ENCODE measurements at places on chromosomes 6 and 20.

DNA sequence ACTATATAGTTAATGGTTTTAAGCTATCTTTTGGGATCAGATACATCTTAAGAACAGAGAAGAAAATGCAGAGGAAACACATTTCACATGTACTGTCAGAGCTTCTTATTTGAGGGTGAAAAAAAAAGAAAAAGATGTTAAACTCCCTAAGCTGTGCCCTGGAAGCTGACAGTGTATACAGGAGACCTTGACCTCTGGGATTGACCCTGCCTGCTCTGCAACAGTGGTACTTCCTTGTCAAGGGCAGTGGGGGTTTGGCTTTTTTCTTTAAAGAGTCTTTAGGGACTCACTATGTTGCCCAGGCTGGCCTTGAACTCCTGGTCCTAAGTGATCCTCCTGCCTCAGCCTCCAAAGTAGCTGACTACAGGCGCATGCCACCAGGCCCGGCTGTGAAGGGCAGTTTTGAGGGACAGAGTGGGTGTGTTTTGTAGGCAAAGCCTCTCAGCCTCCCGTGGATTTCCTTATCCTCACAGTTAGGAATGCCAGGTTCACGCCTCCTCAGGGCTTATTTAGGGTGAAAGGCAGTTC lies 60.6 kb upstream of the SLC22A1 start:
- no peak for DNase-seq

DNA sequence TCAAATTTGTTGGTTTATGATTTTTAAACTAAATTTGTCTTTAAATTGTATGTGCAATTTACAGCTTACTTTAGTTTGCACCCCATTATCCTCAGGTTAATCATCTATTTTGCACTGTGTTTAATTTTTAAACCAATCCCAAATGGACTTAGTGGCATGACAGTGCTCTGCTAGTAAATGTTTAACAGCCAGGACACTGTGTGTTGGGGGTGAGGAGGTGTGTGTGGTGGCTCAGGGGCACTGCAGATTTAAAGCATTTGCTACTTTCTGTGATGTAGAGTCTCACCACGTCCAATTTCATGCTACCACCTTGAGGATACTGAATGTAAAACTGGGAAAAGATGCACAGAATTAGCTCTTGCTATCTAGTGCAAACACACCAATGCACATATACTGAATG lies 225.7 kb downstream of the HAO1 start:
- DNase-seq: peak; percentile 13

GRCh38 chr6:103617642-103618041 lies 1242.1 kb downstream of the HACE1 start:
- DNase-seq: no peak

DNA sequence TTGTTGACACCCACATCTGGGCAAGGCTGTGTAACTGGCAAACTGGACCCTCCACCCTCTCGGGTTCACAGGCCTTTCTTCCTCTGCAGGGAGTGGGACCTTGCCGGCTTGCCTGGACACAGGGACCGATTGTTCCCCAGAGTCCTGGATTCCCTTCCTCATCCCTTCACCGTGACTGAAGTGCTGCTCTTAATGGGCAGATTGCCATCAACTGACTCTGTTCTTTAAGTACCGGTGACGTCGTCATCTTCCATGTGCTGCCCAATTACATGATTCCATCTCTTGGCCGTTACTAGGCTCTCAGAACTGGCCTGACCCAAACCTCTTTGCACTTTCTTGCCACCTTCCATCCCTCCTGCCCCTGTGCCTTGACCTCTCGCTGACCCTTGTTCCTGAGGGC lies 85.4 kb downstream of the EYA4 start:
- DNase-seq: no peak

DNA sequence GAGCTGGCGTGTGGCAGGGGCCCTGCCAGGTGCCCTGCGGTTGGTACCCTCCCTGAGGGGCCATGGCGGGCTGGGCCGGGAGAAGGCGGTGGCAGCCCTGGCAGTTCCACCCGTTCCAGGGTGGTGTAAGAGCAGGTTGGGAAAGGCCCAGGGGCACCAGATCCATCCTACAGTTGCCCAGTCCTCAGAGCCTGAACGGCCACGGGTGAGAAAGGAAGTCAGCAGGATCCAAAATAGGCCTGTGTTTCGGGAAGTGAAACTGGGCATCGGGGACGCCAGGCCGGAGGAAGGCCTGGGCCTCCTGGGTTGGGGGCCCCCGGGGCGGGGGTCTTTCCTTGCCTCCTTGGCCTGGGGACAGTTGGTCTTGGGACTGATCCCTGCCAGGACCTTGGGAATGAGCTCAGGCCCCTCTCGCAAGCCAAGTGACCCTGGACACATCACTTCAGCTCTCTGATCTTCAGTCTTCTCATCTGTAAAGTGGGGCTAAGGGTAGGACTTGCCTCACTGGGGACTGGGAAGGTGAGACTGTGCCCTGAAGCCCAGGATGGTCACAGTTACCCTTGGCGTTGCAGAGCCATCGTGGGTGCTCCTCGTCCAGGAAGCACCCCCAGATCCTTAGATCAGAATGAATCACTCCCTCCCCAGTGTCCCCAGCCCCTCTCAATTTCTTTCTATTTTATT lies 18.1 kb upstream of the NOL4L start:
- DNase-seq: no peak

GRCh38 chr20:49982346-49983122 lies at the start of gene SNAI1:
Gene SNAI1 (plus strand): TSS chr20:49982980. CDS start chr20:49983060, 80 bp downstream.
- DNase-seq: peak; percentile 91

DNA sequence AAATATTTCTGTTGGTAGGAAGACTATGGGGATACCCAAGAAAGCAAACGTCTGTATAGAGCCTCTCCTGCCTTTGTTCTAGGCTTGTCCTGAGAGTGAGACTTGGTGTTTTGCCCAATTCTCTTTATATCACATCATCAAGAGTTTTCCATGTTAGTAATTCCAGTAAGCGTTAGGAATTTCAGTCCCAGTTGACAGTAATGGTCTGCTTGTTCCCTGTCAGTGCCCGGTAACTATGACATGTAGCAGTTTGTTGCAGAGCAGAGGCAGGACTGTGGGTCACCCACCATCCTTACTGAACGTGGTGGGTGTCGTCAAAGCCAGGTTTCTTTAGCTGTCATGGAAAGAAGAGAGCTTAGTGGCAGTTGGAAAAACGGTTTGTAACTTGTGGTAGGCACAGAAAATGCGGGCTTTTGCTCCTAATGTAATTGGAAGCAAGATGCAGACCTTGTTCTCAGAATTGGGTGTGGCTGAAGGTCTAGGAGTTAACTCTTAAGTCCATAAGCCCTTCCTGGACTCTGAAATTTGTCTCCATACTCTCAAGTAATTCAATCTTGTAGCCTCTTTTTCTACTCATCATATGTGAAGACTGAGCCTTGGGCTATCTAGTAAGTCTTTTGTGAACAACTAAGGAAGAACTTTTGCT lies 188.8 kb downstream of the TMEM242 start:
- no peak for DNase-seq

DNA sequence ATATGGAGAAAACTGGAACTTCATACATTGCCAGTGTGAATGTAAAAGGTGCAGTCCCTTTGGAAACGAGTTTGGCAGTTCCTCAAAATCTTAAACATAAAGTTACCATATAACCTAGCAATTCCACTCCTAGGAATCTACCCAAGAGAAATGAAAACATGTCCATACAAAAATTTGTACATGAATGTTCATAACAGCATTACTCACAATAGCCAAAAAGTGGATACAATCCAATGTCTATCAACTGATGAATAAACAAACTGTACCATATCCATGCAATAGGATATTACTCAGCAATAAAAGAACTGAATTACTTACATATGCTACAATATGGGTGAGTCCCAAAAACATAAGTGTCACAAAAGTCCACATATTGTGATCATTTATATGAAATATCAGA lies 48.7 kb upstream of the ERVFRD-1 start:
- DNase-seq: no peak

GRCh38 chr20:16514140-16514539 lies 59.1 kb downstream of the KIF16B start:
- DNase-seq: no peak

DNA sequence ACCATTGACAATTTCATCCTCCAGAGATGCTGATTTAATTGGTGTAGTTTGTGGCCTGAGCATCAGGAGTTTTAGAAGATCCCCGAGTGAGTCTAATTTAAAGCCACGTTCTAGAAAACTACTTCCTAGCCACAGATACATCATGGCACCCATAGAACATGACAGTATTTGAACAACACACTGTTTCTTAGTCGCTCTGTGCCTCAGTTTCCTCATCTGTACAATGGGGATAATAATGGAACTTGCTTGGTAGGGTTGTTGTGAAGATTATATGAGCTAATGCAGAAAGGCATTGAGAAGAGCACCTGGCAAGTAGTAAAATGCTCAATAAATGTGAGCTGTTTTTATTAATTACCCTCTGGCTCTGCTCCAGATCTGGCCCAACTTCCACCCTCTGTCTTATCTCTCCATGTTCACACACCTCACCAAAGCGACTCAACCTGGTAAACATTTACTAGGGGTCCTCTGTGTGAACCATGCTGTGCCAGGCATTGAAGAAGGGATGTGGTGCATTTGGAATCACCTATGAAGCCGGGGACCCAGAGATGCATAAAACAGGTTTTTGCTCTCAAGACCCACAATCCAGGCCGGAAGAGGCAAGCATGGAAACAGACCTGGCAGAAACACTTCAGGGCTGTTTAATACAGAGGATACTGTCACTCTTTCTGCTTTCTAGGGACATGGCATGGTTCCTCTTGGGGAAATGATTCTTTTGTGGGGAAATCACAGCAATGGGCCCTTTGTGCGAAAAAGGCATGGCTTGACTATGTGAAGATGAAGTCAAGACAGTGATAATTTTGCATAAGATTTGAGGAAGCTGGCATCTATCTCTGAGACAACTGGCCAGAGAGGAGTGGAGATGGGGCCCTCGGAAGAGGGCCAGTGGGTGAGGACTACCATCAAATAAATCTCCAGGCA lies 16.2 kb upstream of the MRPS18A start:
- no peak for DNase-seq

- DNase-seq: no peak
These were observed 406.1 kb upstream of the MARCKS start for GRCh38 chr6:113451049-113451448.

- peak; percentile 76 for DNase-seq
These were observed 676.5 kb downstream of the TENT5A start for GRCh38 chr6:81075974-81076373.

- no peak for DNase-seq
These were observed 37.7 kb downstream of the FOXO3 start for GRCh38 chr6:108598305-108598863.

DNA sequence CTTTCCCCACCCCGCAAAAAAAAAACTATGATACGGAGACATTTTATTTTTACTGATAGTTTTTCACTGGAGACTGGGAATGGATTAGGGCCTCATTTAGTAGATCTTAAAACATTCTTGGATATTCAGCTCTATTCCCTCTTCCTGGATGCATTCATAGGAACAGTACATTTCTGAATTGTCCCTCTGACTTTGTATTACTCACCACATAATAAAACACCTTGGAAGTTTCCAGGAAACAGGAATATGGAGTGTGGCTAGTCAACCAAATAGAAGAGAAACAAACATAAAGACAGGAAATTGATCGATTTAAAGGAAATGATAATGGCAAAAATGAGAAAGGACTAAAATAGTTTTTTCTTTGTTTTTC lies 147.7 kb downstream of the GPX5 start:
- no peak for DNase-seq

- no peak for DNase-seq
These were observed 107.1 kb downstream of the ARID1B start for GRCh38 chr6:156884306-156884705.

DNA sequence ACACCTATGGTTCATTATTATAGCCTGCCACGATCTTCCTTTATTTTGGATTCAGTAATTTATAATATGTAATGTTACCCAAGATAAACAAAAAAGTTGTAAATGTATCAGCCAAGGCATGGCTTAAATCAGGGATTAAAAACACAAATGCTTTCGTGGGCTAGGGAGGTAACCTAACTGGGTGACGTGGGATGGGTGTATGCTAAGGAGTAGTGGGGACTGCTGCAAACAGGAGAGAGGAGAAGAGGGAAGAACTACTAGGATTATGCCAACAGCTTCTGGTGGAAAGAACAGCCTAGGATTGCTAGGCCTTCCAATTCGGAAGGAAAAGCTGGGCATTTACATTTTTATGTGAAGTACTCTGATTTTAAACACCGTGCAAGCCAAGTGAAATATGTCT lies 244.8 kb upstream of the POU3F2 start:
- DNase-seq: no peak

DNA sequence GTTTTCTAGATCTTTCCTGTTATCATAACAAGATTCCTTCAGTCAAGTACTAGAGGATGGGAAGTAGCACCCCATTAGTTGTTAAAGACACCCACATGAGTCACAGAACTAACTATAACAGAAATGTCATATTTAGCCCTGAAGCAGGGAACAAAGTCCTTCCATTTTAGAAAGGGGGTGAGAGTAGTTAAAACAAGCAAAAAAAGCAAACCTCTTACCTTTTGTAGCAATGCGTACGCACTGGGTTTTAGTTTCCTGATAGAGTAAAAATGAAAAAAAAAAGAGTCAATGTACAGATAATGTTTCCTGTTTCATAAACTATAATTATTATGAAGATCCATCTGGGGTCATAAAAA lies 163.7 kb upstream of the THEMIS start:
- DNase-seq: no peak

- DNase-seq: no peak
These were observed 562.2 kb downstream of the KIF16B start for GRCh38 chr20:16011056-16011455.

DNA sequence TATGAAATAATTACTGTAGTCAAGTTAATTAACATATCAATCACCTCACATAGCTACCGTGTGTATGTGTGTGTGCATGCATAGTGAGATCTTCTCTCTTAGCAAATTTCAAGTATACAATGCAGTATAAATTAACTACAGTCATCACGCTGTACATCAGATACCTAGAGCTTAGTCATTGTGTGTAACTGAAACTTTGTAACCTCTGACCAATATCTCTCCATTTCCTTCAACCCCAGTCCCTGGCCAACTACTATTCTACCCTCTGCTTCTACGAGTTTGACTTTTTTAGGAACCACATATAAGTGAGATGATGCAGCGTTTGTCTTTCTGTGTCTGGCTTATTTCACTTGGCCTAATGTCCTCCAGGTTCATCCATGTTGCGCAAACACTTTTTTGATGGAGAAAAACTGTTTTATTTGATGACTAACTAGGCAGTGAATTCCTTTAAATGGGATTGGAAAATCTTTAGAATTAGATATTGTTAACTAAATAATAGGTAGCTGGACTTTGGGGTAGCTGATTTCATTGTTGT lies 459.5 kb downstream of the DHX35 start:
- DNase-seq: no peak

DNA sequence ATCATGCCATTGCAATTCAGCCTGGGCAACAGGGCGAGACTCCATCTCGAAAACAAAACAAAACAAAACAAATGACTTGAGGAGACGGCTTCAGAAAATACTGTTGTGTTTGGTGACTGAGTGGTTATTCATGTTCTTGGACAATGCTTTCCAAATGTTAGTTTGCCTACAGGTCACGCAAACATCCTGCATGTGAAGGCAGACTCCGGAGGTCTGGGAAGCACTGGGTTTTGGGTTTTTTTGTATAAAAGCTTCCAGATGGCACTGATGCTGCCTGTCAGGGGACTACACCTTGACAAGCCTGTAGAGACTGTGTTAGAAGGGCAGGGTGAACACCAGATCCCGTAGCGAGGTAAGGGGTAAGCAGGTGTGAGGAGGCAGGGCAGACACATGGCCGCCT lies 81.7 kb downstream of the THBS2 start:
- no peak for DNase-seq

All from GM23338 (cell line).